ENCODE measurements at places on chromosomes 6 and 20.

- DNase-seq = no peak
Observed at GRCh38 chr6:144395014-144395413, 109.9 kb downstream of the UTRN start.

- no peak for DNase-seq
Observed at GRCh38 chr20:17932396-17932795, 36.2 kb downstream of the SNX5 start.

GRCh38 chr20:8292793-8293192, 160.7 kb downstream of the PLCB1 start:
- DNase-seq = no peak

DNA sequence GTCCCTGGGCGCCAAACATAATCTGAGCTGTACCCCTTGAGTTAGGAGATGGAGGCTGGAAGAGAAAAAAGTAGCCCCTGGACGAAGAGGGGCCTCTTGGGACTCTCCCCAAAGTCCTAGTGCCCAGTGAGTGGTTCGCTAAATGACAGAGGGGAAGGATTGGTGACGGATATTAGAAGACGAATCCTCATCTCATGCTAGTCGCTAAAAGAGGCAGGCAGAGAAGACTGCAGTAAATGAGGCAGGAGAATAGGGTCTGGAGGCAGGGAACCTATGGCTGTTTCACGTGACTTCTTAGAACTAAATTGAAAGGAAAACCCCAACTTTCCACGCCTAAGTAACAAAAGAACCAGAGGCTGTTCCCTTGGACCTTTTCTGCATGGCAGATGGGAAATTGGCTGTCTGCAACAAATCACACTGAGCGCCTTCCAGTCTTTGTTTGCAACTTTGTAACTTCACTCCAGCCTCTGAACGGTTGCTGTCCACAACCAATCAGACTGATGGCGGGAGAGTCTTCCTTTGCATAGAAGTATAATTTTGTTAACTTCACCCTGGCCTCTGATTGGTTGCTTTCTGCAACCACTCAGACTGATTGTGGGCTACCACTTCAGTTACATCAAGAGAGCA, 731 bp upstream of the RBL1 start:
- DNase-seq = no peak

Measured in upper lobe of right lung (tissue), 1 donor.